ENCODE measurements at places on chromosomes 1 and 21. TPM values are rescaled to one million over a fixed set of nuclear protein-coding genes. Genes with fewer than 3 reads are reported as not detected.

GRCh38 chr1:87478231-87478630, 149.6 kb downstream of the LMO4 start:
- H3K4me3 ChIP-seq, result no peak overlapping the region
- no peaks in the 10 kb centered on the region for H3K36me3 ChIP-seq
- H3K27me3 ChIP-seq, result no peaks in the 10 kb centered on the region
- no peaks in the 10 kb centered on the region for H3K4me1 ChIP-seq
- no peak for DNase-seq
- no peak overlapping the region for H3K27ac ChIP-seq

The BTBD19 gene
- total RNA-seq, result 5.5 TPM

The NUF2 gene
- total RNA-seq, result 7.0 TPM

The TMEM51 gene
- total RNA-seq, result 24.0 TPM

DNA sequence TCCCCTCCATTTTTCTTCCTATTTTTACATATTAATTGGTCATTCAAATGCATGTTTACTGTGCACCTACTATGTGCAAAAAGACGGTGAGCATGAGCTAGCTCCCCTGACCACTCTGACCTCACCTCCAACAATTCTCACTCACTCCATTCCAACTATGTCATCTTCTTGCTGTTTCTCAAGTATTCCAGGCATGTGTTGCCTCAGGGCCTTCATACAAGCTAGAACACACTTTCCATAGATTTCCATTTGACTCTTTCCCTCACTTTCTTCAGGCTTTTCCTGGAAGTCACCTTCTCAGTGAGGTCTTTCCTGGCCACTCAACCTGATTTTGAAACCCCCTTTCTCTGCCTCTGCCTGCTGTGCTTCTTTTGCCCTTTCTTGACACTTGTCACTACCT, 32.6 kb downstream of the CHIA start:
- no peak for DNase-seq
- no peak overlapping the region for H3K27ac ChIP-seq
- no peaks in the 10 kb centered on the region for H3K36me3 ChIP-seq
- H3K4me3 ChIP-seq, result no peak overlapping the region
- no peaks in the 10 kb centered on the region for H3K27me3 ChIP-seq

DNA sequence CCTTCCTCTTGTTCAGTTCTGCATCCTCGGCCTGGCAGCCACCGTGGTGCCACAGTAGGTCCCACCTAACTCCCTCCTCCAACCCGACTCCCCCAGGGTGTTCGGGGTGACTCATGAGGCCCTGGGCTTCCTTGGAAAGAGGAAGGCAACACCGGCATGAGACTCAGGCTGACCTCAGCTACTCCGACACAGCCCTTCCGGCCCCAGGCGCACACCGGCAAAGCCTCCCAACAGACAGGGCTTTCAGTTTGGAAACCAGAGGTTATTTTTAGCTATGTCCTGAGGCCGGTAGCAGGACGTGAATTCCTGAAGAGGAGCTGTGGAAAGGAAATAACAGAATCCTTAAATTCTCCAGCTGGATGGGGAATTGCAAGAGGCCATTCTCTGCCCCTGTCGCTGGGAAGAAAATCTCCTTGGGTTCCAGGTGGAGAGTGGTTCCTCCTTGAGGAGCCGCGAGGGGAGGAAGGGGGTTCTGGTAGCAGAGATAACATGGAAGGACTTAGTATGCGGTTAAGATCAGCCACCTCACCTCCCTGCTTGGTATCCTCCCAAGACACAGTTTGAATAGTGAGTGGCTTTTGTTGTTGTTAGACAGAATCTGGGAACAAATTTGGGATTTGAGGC, 24.4 kb downstream of the PLXNA2 start:
- peak overlapping the region; percentile 47 for H3K27ac ChIP-seq
- no peak for DNase-seq
- H3K27me3 ChIP-seq, result no peaks in the 10 kb centered on the region
- H3K4me3 ChIP-seq, result no peak overlapping the region
- no peaks in the 10 kb centered on the region for H3K36me3 ChIP-seq
- H3K4me1 ChIP-seq, result no peaks in the 10 kb centered on the region

The GOLT1A gene
- total RNA-seq, result 13.6 TPM

DNA sequence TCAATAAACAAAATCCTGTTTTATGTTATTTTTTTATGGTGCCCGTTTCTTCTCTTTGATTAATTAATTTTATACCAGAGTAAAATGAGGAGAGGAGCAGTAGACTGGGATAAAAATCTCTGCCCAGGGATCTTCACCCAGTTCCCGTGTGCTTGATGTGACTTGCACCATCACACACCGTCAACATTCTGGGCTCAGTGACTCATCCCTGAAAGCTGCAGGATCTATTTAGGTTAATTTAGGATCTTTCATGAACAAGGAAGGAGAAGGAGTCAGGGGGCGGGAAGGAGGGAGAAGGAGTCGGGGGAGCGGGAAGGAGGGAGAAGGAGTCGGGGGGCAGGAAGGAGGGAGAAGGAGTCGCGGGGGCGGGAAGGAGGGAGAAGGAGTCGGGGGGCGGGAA, 182.4 kb downstream of the SMYD3 start:
- H3K4me1 ChIP-seq, result no peaks in the 10 kb centered on the region
- DNase-seq, result peak; percentile 8
- H3K27ac ChIP-seq, result no peak overlapping the region

DNA sequence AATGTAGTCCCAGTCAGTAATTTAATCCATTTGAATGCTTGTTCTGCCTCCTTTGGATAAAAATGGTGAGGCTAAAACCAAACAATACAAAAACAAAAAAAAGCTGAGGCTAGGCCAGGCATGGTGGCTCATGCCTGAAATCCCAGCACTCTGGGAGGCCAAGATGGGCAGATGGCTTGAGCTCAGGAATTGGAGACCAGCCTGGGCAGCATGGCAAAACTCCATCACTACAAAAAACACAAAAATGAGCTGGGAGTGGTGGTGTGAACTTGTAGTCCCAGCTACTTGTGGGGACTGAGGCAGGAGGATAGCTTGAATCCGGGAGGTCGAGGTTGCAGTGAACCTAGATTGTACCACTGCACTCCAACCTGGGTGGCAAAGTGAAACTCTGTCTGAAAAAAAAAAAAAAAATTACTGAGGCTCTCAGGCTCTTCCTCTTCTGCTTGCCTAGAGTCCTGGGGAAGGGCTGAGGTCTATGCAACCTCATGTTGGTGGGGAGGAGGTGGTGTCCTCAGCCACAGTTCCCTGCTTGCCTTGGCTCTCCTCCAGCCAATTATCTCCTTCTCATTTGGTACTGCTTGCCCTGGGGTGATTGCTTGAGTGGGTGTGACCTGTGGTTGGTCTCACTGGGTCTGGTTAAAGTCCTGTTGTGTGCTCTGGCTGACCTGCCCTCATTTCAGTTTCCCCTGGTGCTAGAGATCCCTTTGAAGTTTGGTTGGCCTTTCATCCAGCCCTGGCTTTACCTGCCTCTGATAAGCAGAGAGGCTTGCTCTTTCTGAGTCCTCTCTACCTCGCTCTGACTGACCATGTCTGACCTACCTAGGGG, 20.9 kb downstream of the S1PR1 start:
- H3K4me3 ChIP-seq, result no peak overlapping the region
- no peaks in the 10 kb centered on the region for H3K36me3 ChIP-seq
- H3K27me3 ChIP-seq, result no peaks in the 10 kb centered on the region
- DNase-seq, result peak; percentile 35
- H3K4me1 ChIP-seq, result peaks cover 5% of the 10 kb centered on the region

Measured in hepatocyte (in vitro differentiated cells).